Glomerular endothelial cell (primary cell): ENCODE measurements at places on chromosomes 2 and 18. TPM values are rescaled to one million over a fixed set of nuclear protein-coding genes. Genes with fewer than 3 reads are reported as not detected.

Gene MARCHF4
- 29.5 and 33.3 TPM in 2 replicates for total RNA-seq

Gene SOCS6
- 14.6 and 15.7 TPM in 2 replicates for total RNA-seq

Gene SPATS2L
- 76.1 and 86.3 TPM in 2 replicates for total RNA-seq

Gene SATB2
- total RNA-seq = 2.6 and 5.0 TPM in 2 replicates

Gene SGO2
- total RNA-seq = 5.6 and 8.1 TPM in 2 replicates
